Thoracic aorta endothelial cell (primary cell): ENCODE measurements at places on chromosomes 7 and 10. TPM values are rescaled to one million over a fixed set of nuclear protein-coding genes. Genes with fewer than 3 reads are reported as not detected.

POLD2 gene
- 77.5 and 111 TPM in 2 replicates for total RNA-seq

CDNF gene
- total RNA-seq, result 0.65 and 1.1 TPM in 2 replicates

SFTPD gene
- not detected in 2 replicates for total RNA-seq

GTF2IRD2 gene
- 2.6 and 3.6 TPM in 2 replicates for total RNA-seq

SFXN2 gene
- total RNA-seq, result 7.2 and 8.1 TPM in 2 replicates

PRLHR gene
- total RNA-seq, result not detected in 2 replicates

SPDYE8 gene
- total RNA-seq, result not detected in 2 replicates

OR2A12 gene
- total RNA-seq, result not detected in 2 replicates

GIMAP8 gene
- total RNA-seq, result 75.1 and 75.3 TPM in 2 replicates

GNGT1 gene
- not detected in 2 replicates for total RNA-seq

CROT gene
- 12.2 and 14.1 TPM in 2 replicates for total RNA-seq

HOXA3 gene
- 1.1 and 1.9 TPM in 2 replicates for total RNA-seq

SEMA3C gene
- total RNA-seq, result 6.6 and 10.1 TPM in 2 replicates

C10orf90 gene
- total RNA-seq, result not detected in 2 replicates

CCDC186 gene
- total RNA-seq, result 20.0 and 25.7 TPM in 2 replicates

GJC3 gene
- 0.13 TPM in 1 of 2 replicates, not detected in the other for total RNA-seq

PRSS2 gene
- total RNA-seq, result 0.27 TPM in 1 of 2 replicates, not detected in the other

ANKRD26 gene
- 15.1 and 16.4 TPM in 2 replicates for total RNA-seq

SPDYE5 gene
- under 0.01 TPM in 1 of 2 replicates, not detected in the other for total RNA-seq

EXOC4 gene
- 114 and 133 TPM in 2 replicates for total RNA-seq

NAMPT gene
- total RNA-seq, result 347 and 405 TPM in 2 replicates

COL13A1 gene
- total RNA-seq, result 27.6 and 73.0 TPM in 2 replicates

FKBP6 gene
- total RNA-seq, result not detected in 2 replicates

SSC4D gene
- total RNA-seq, result 0.13 and 0.14 TPM in 2 replicates

GPNMB gene
- total RNA-seq, result 0.13 and 0.72 TPM in 2 replicates

IFIT3 gene
- 4.3 and 4.5 TPM in 2 replicates for total RNA-seq

GPR141 gene
- not detected in 2 replicates for total RNA-seq

KLHL7 gene
- total RNA-seq, result 48.2 and 58.0 TPM in 2 replicates

CALCR gene
- not detected in 2 replicates for total RNA-seq
